ENCODE measurements at places on chromosomes 12 and 14.

DNA sequence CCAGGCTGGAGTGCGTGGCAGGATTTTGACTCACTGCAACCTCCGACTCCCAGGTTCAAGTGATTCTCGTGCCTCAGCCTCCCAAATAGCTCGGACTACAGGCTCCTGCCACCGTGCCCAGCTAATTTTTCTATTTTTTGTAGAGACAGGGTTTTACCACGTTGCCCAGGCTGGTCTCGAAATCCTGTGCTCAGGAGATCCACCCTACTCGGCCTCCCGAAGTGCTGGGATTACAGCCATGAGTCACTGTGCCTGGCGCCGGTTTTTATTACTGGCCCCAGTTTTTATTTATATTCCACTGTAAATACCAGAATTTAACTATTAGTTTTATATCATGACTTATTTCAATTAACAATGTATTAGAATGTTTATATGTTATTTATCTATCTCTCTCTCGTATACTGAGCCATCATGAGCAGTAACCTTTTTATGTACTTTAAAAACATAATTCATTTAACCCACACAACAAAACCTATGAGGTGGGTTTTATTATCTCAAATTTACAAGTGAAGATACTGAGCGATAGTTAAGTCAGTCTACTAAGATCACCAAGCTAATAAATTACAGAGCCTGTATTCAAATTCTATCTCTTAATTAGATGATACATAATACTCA is 47.8 kb downstream of the HECTD1 start:
- DNase-seq, result no peak

GRCh38 chr12:132514838-132515237 is 24.9 kb downstream of the FBRSL1 start:
- no peak for DNase-seq

DNA sequence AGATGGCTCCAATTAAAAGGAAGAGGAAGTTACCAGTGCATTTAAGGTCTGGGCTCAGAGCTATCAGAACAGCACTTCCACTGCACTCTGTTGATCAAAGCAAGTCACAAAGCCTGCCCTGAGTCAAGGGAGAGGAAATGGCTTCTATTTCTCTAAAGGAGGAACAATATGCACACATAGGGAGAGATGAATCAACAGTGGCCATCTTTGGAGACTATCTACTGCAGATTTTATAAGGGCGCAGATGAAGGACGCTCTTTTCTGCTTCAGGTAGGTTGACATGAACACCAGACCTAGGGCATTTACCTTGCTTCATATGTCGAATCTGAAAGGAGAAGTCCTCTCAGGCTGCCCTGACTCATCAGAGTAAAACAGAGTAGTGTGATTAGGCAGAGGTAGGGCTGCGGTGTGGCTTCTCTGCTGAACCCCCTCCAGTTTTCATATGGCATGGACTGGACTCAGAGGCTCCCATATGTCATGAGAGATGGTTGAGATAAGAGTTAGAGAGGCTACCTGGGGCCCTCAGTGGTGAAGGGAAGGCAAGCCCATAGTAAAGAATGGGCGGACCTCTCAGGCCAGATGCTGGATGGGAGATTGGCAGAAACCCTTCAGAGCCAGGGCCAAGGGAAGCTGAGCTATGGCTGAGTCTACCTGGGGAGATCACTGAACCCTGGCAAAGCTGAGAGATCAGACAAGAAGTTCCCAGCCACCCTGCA is 84.4 kb downstream of the ARF6 start:
- peak; percentile 21 for DNase-seq

DNA sequence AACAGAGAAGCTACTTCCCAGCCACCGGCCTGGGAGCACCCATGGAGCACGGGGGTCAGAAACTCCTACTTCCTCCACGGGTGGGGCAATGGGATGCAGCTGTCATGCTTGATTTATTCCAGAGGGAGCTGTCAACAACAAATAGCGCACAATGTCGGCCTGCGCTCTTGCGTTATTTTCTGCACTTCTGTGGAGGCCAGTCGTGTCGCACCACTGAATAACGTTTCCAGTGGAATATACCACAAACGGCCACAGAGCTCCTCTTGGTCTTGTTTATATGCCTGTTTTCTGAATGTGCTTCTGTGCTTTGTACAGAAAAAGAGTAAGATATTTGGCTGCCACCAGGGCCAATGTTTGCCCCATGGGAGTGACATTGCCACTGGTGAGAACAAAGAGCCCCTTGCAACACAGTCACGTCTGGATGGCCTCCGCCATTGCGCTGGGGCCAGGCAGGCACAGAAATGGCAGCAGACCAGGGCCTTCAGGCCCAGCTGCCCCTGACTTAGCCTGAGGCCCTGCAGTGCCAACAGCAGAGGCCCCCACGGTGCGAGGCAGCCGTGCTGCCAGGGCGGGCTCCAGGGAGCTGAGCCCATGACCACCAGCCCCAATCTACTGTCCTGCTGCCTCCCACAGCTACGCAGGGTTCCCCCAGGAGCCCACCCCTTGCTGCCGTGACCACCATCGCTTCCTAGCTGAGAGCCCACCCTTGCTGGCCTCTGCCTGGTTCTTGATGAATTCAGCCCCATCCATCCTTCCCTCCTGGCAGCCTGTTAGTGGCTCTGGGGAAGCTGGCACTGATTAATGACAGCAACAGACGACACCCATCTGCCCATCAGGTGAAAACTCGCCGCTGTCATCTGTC is 28.9 kb upstream of the TMEM179 start:
- DNase-seq, result no peak

GRCh38 chr12:104083769-104084475 is 19.6 kb downstream of the HCFC2 start:
- DNase-seq, result no peak

- no peak for DNase-seq
Observed at GRCh38 chr14:48747561-48748089, 838.6 kb downstream of the RPS29 start.

DNA sequence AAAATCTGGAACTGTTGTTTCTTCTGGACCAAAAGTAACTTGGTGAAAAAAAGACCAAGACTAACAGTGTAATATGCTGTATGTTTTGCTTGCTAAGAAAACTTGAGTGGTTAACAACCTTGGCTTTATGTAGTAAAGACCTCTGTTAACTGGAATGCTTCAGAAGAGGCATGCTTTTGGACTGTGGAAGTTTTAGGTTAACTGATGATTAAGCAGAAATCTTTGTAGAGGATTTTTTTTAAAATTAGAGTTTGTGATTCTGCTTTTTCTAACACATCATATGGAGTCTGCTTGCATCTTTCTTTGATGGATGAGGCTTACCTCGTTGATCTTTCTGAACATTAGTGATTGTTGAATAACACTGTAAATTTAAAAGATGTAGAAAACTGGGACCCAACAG is 17.5 kb downstream of the PELI2 start:
- DNase-seq, result no peak

DNA sequence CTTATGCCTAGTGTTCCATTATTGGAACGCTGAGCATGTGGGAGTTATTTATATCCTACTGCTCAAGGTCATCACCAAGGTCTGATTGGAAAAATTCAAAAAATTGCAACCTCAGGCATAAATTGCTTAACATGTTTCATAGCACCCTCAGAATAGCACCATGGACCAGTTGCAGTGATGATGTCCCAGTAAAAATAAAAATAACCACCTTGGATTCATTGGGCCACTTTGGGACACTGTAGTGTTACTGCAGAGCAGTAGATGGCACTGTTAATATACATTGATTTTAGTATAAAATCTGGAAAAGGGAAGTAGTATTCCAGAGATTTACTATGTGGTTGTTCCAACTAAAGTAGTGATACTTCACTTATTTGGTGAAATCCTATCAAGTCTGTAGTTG is 31.0 kb upstream of the PTCSC3 start:
- DNase-seq, result peak; percentile 15

DNA sequence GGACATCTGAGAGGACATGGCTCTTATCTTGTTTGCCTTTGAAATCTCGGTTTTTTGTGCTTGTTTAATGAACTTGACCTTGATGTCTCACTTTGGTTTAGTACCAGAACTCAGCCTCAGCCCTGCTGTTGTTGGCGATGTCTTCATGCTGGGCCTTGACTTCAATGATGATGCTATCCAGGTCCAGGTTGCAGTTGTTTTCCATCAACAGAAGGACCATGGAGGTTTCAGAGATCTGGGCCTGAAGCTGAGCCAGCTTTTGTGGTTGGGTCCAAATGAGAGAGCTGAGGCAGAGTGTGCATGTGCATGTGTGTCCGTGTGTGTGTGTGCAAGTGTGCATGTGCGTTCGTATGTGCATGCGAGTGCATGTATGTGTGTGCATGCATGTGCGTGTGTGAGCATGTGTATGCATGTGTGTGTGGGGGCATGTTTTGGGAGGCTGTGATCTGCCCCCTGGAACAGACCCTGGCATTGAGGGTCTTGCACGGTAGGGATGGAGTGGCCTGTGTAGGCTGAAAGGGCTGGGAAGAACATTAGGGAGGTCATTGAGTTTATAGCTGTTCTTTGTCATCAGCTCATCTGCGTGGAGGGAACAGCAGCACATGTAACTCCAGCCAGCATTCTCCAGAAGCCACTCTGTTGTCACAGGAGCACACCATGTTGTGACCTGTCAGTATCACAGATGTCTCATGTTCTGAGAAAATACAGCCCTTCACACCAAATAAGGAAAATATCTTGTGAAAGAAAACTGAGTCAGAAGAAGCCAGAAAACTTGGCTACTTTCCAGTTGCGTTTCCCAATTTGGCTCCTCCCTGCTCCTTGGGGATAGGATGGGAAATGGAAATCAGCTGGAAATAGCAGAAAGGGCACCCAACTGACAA is 10.0 kb upstream of the KRT82 start:
- peak; percentile 5 for DNase-seq

GRCh38 chr12:9319842-9320173 is 111.6 kb upstream of the PZP start:
- DNase-seq, result no peak

- DNase-seq, result no peak
Observed at GRCh38 chr14:93319958-93320357, 12.9 kb downstream of the BTBD7 start.

GRCh38 chr12:57892232-57892972 is 45.9 kb upstream of the CTDSP2 start:
- DNase-seq, result no peak

- no peak for DNase-seq
Observed at GRCh38 chr14:75562489-75562888, 15.9 kb upstream of the FLVCR2 start.
